ENCODE measurements at places on chromosomes 12 and 14. TPM values are rescaled to one million over a fixed set of nuclear protein-coding genes. Genes with fewer than 3 reads are reported as not detected.

TESPA1 gene
- total RNA-seq: 160 TPM

RNFT2 gene
- total RNA-seq: 4.9 TPM

FOXG1 gene
- not detected for total RNA-seq

EPYC gene
- total RNA-seq: not detected

RHOJ gene
- not detected for total RNA-seq

LRIG3 gene
- total RNA-seq: not detected

- H3K36me3 ChIP-seq: peaks cover 7% of the 10 kb centered on the region
- H3K4me3 ChIP-seq: peak overlapping the region; percentile 85
- no peak for DNase-seq
- H3K27ac ChIP-seq: peak overlapping the region; percentile 95
Observed at GRCh38 chr14:74834692-74835392, 41.1 kb downstream of the PROX2 start.

GRCh38 chr14:68408680-68409079 lies 384.2 kb downstream of the ZFP36L1 start:
- H3K4me3 ChIP-seq: no peak overlapping the region
- no peaks in the 10 kb centered on the region for H3K27me3 ChIP-seq
- peaks cover 36% of the 10 kb centered on the region for H3K4me1 ChIP-seq
- H3K27ac ChIP-seq: peak overlapping the region; percentile 87
- no peak for DNase-seq

DNA sequence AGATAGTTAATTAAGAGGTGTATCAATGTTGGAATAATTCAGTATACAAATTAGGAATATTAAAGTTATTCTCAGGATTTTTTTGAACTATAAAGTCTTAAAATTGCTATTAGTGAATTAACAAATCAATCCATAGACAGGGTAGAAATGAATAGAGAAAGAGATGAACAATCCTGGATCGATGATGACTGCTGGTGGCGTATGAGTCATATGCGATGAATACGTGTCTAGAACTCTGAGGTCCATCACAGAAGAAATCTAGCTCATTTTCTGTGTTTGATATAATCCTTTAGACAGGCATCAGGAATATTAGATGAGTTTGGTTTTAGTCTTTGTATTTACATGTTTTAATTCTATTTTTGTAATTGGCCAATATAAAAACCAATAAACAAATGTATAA lies 85.4 kb upstream of the RTL1 start:
- H3K36me3 ChIP-seq: no peaks in the 10 kb centered on the region
- H3K27ac ChIP-seq: no peak overlapping the region
- DNase-seq: no peak
- H3K4me3 ChIP-seq: no peak overlapping the region

- H3K4me3 ChIP-seq: no peak overlapping the region
- H3K27ac ChIP-seq: no peak overlapping the region
- DNase-seq: no peak
- H3K27me3 ChIP-seq: no peaks in the 10 kb centered on the region
- peaks cover 7% of the 10 kb centered on the region for H3K36me3 ChIP-seq
Observed at GRCh38 chr12:8779281-8779680, 43.1 kb upstream of the A2ML1 start.

DNA sequence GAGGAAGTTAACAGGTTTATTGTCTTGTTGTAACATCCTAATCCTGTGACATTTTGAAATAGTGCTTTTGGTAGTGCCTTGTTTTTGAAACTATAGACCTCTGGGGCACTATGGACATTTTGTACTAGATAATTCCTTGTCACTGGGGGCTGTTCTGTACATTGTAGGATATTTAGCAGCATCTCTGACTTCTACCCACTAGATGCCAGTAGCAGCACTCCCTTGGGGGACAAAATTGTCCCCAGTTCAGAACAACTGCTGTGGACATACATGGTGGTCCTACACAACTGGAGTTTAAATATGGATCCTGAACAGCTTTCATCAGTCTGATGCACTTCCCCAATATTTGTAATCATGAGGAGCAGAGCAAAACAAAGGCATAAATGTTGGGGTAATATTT lies 264.7 kb downstream of the RAD51B start:
- no peak for DNase-seq
- peaks cover 8% of the 10 kb centered on the region for H3K4me1 ChIP-seq
- H3K27ac ChIP-seq: no peak overlapping the region
- H3K27me3 ChIP-seq: no peaks in the 10 kb centered on the region
- H3K36me3 ChIP-seq: peaks cover 2% of the 10 kb centered on the region
- H3K4me3 ChIP-seq: no peak overlapping the region

- no peak overlapping the region for H3K27ac ChIP-seq
- no peaks in the 10 kb centered on the region for H3K36me3 ChIP-seq
- no peak overlapping the region for H3K4me3 ChIP-seq
- H3K4me1 ChIP-seq: peaks cover 2% of the 10 kb centered on the region
- H3K27me3 ChIP-seq: peaks cover 8% of the 10 kb centered on the region
- no peak for DNase-seq
Observed at GRCh38 chr12:94586589-94587259, 63.6 kb downstream of the TMCC3 start.

GRCh38 chr12:59595883-59596540 lies at the start of gene SLC16A7:
SLC16A7 (plus strand) TSS chr12:59596029; CDS start chr12:59704802, 108,773 bp downstream.
- no peaks in the 10 kb centered on the region for H3K27me3 ChIP-seq
- H3K4me3 ChIP-seq: peak within 1 kb of the TSS; percentile 98
- peaks cover 3% of the 10 kb centered on the region for H3K36me3 ChIP-seq
- peak within 1 kb of the TSS; percentile 95 for H3K27ac ChIP-seq
- H3K4me1 ChIP-seq: peaks cover 47% of the 10 kb centered on the region
- DNase-seq: peak; percentile 68

DNA sequence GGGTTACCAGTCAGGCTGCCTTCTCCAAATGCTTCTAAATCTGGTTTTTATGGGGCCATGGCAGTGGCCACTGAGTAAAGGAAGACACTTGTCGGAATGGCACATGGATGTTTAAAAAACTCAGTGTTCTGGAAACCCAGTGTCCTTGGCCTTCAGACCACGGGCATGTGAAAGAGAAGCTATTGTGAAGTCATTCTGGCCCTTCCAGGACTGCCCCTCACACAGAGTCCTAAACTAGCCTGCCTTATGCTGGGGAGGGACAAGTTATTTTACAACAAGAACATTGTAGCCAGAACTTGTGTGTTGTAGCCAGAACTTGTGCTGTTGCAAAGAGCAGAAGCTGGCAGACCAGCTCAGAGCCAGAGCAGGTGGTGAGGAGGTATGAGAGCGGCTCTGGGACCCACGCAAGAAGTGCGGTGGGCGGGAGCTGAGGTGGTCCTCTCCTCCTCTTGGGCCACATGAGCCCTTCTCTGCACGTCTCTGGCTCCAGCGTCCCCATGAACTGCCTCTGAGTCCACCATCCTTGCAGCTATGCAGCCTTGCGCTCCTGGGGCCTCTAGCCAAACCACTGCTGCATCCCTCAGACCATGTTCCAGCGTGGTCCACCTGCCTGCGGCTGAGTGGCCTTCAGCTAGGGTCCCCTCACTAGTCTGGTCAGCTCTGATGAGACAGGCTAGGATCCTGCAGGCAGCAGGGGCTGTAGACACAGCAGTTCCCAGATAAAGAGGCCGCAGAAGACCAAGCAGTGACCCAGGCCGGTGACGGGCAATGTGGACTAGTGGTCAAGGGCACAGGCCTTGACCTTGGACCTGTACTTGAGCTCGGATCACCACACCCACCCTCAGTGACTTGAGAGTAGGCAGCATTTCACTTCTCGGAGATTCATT lies 32.5 kb downstream of the MMAB start:
- DNase-seq: no peak
- no peaks in the 10 kb centered on the region for H3K36me3 ChIP-seq
- no peaks in the 10 kb centered on the region for H3K27me3 ChIP-seq
- H3K4me3 ChIP-seq: no peak overlapping the region
- no peak overlapping the region for H3K27ac ChIP-seq

GRCh38 chr12:12992418-12993130 lies 7.5 kb downstream of the HEBP1 start:
- H3K36me3 ChIP-seq: peaks cover 2% of the 10 kb centered on the region
- no peak overlapping the region for H3K4me3 ChIP-seq
- peak overlapping the region; percentile 82 for H3K27ac ChIP-seq

- no peak overlapping the region for H3K27ac ChIP-seq
- no peaks in the 10 kb centered on the region for H3K36me3 ChIP-seq
- DNase-seq: no peak
- peaks cover 26% of the 10 kb centered on the region for H3K27me3 ChIP-seq
Observed at GRCh38 chr14:104513641-104514046, 65.9 kb upstream of the C14orf180 start.

DNA sequence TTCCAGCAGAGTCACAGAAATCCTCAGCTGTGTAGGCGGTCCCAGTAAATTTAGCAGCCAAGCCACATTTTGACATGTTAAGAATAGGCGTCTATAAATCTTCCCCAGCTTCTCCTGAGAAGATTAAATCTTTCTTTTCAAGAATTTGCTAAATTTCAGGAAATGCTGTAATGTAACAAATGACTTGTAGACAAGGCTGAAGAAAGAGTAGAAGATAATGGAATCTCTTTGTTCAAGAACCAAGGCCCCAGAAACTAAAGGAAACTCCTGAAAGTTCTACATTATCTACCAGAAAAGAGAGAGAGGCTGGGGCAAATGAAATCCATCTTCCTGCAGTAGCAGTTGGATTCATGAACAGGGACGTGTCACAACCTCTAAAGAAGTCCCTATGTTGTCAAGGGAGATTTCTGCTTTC lies 760.3 kb downstream of the NOVA1 start:
- no peaks in the 10 kb centered on the region for H3K36me3 ChIP-seq
- no peaks in the 10 kb centered on the region for H3K4me1 ChIP-seq
- H3K27ac ChIP-seq: no peak overlapping the region
- H3K27me3 ChIP-seq: no peaks in the 10 kb centered on the region
- DNase-seq: no peak

- H3K4me3 ChIP-seq: no peak overlapping the region
- no peak overlapping the region for H3K27ac ChIP-seq
- no peaks in the 10 kb centered on the region for H3K4me1 ChIP-seq
Observed at GRCh38 chr12:81075539-81075938, 2.3 kb upstream of the ACSS3 start.

DNA sequence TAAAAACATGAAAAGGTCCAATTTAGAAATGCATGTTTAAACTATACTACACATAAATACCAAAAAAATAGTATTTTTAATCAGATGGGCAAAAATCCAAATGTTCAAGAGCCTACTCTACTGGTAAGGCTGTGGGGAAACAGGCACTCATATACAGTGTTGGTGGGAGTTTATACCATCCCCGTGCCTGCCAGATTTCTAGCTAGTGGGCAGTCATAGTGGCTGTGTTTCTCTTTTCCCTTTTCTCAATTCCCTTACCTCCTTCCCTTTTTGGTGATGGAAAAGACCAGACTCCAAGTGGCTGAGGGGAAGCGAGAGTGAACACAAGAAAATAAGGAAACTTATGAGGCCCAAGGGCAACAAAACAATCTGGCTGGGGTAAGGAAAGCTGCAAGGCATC lies 14.7 kb downstream of the ZNF641 start:
- no peak for DNase-seq
- H3K27ac ChIP-seq: no peak overlapping the region
- H3K4me1 ChIP-seq: peaks cover 8% of the 10 kb centered on the region

- H3K27me3 ChIP-seq: peaks cover 25% of the 10 kb centered on the region
- H3K27ac ChIP-seq: no peak overlapping the region
- H3K4me3 ChIP-seq: no peak overlapping the region
- no peaks in the 10 kb centered on the region for H3K36me3 ChIP-seq
Observed at GRCh38 chr12:62709311-62709710, 225.6 kb downstream of the PPM1H start.

GRCh38 chr14:21278632-21279031 lies 1.3 kb upstream of the RPGRIP1 start:
- H3K4me1 ChIP-seq: peaks cover 4% of the 10 kb centered on the region
- H3K36me3 ChIP-seq: no peaks in the 10 kb centered on the region
- no peak overlapping the region for H3K27ac ChIP-seq
- no peak for DNase-seq
- no peak overlapping the region for H3K4me3 ChIP-seq

DNA sequence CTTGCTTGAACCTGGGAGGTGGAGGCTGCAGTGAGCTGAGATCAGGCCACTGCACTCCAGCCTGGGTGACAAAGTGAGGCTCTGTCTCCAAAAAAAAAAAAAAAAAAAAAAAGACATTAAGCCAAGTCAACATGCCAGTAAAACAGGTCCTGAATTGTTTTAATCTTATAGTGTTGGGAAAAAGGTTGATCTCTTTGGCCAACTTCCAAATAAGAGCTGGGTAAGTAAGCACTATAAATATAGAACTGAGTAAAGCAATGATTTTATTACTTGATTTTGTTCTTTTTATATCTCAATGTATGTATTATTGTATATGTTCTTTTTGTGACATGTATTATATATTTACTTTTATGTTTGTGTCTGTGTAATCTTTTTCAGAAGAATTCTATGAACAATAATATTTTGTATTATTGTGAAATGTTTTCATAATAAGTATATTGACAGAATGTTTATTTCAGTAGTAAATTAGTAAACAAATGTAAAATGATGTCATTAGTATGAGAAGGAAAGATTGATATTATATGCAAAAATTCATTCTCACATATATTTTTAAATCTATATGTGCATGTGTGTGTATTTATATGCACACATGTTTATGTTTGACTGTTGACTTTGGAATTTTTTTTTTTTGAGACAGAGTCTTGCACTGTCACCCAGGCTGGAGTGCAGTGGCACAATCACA lies 9.6 kb upstream of the AKAP6 start:
- H3K27ac ChIP-seq: no peak overlapping the region
- H3K27me3 ChIP-seq: peaks cover 10% of the 10 kb centered on the region
- H3K4me3 ChIP-seq: no peak overlapping the region
- no peaks in the 10 kb centered on the region for H3K36me3 ChIP-seq
- no peaks in the 10 kb centered on the region for H3K4me1 ChIP-seq

- DNase-seq: no peak
- H3K27me3 ChIP-seq: no peaks in the 10 kb centered on the region
Observed at GRCh38 chr12:15540005-15540404, 217.7 kb downstream of the PTPRO start.

DNA sequence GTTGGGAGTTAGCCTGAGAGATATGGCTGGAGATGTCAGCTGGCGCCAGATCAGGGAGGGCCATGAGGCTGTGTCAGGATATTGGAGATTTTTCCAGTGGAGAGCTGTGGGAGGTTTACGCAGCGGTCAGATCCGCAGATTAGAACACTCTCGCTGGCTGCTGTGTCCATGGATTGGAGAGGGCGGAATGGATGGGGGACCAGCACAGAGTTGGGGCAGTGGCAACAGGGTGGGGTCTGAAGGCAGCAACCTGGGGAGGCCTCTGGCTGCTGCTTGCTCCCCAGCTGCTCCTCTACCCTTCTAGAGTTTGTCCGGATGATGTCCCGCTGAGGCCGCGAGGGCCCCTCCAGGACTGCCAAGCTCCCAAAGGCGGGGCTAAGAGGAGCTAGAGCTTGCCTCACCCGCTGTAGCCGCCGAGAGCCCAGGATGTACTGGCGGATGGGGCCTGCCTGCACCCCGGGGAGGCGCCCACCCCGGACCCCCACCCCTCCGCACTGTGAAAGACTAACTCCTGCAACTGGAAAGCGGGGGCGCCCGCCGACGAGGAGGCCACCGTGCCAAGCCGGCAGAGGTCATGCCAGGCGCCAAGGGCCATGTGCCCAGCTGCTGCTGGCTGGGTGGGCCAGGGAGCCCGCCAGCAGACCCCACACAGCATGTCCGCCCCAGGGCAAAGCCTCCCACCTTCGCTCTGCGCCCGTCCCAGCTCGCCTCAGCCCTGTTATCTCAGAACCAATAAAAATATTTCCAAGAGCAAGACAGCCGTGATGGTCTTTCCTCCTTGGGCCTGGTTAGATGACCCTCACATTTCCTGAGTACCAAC lies 20.2 kb upstream of the MLEC start:
- no peak for DNase-seq
- H3K27me3 ChIP-seq: peaks cover 37% of the 10 kb centered on the region
- H3K4me3 ChIP-seq: no peak overlapping the region
- no peaks in the 10 kb centered on the region for H3K4me1 ChIP-seq

Data from T-helper 17 cell (primary cell).